ENCODE measurements at places on chromosomes 12 and 14.
A peak's percentile ranks its signal among the peaks of the same experiment; 100 is the strongest.

- no peak for DNase-seq
Observed at GRCh38 chr14:51490205-51490604, 161.5 kb upstream of the FRMD6 start.

DNA sequence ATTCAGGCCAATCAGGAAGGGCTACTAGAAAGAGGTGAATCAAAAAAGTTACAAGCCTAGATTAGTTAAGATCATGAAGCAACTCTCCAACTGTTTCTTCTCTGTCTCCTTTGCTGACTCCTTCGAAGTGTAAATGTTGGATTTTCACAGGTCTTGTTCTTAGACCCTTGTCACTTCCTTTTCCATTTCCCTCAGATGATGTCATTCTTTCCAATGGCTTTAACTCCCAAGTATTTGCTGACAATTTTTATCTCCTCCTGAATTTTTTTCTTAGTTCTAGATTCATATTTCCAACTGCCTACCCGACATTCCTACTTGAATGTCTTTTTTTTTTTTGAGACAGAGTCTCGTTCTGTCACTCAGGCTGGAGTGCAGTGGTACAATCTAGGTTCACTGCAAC is 10.8 kb downstream of the GAS2L3 start:
- DNase-seq: no peak

DNA sequence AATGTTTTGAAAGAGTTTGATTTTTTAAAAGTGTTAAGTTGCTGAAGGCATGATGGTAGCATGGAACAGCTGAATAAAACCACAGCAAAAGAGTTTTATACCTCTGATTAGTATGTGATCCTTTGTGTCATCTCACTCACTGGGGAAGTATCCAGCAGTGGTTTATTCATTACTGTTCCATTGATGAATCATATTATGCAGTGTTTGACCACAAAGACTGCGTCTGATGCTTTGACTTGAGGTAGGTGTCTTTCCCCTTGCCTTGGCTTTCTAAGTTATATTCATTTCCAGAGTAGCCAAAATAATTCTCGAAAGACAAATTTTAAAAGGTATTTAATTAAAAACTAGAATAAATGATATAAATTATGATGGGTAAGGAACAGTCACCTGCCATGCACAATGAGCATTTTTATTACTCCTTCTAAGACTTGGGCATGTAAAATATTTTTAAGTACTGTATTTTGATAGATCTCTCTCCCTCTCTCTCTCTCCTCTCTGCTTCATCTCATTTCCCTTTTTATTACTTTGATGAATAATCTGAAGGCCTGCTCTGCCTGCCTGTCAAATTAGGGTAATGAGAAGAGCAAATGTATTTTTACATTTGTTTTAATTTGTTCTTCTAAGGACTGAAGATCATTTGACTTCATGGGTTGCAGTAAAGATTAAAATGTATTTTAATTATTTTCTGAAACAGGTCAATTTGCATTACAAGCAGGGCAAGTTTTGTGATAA is 164.9 kb downstream of the NAV3 start:
- no peak for DNase-seq

GRCh38 chr12:114443607-114444421 is 37.9 kb upstream of the TBX5 start:
- no peak for DNase-seq

DNA sequence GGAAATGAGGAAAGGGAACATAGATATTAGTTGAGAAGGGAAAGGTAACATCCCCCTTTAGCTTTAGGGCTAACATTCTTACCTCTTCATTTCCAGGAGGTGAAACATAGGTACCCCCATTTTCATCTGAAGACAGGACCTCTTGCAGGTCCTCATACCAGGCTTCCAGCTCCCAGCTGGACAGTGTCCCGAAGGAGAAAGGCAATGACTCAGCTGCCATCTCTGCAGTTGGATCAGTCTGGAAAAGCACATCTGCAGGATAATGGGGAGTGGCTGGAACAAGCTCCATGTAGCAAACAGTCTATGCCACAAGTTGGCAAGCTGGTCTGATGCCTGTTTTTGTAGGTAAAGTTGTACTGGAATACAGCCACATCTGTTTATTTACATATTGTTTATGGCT is 3.1 kb downstream of the DDIT3 start:
- DNase-seq: peak; percentile 76

DNA sequence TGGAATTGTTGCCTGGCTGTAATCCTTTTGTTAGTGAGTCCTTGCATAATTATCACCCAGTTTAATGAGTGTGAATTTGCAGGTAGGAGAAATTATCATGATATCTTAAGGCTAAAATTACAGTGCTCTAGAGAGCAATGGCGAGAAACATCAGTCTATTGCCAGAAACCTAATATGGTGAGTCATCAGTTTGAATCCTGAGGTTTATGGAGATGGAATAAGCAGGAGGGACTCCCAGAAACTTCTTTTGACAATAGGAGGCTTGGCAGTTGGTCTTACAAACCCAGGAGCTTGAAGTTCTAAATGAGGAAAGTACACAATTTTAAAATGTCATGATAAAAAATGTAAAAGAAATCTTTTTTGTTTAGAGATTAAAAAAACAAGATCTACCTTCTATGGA is 31.5 kb upstream of the CRADD start:
- DNase-seq: no peak

- no peak for DNase-seq
Observed at GRCh38 chr12:26062566-26062965, 62.3 kb downstream of the BHLHE41 start.

DNA sequence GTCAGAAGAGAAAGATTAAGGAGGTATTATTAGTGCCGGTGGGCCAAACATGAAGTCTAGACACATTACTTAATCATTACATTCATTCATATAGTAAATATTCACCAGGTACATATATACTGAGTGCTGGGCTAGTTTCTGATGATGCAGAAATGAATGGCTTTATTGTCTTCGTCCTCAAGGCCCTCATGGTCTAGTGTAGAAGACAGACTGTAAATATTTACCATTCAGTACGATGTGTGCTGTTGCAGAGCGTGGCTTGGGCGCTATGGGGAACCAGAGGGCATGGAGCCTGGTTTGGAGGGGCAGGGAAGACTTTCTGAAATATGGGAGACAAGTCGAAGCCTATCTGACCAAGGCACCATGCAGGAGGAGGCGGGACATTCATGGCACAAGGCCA is 37.0 kb upstream of the TCL1B start:
- DNase-seq: no peak

All from LNCaP clone FGC (cell line).